ENCODE measurements at places on chromosomes 7 and 10. TPM values are rescaled to one million over a fixed set of nuclear protein-coding genes. Genes with fewer than 3 reads are reported as not detected.

Gene UMAD1
- total RNA-seq = 12.8 TPM

Gene MBL2
- not detected for total RNA-seq

Gene OR2A42
- not detected for total RNA-seq

Gene ASIC3
- 3.6 TPM for total RNA-seq

Gene CRHR2
- not detected for total RNA-seq

Gene FAM237B
- not detected for total RNA-seq

Gene SMKR1
- 11.7 TPM for total RNA-seq

Gene PDZD7
- 0.27 TPM for total RNA-seq

Gene UFSP1
- 3.0 TPM for total RNA-seq

Gene DPYSL4
- 10.1 TPM for total RNA-seq

Gene ARID5B
- 33.1 TPM for total RNA-seq

Gene IGF2BP3
- total RNA-seq = 0.67 TPM

Gene PRKCQ
- 47.0 TPM for total RNA-seq

Gene ERV3-1
- 7.7 TPM for total RNA-seq

Gene ANKRD7
- 1.3 TPM for total RNA-seq

Gene PLXNA4
- 0.04 TPM for total RNA-seq

Gene H2BK1
- total RNA-seq = not detected

Gene CPED1
- not detected for total RNA-seq

Gene WNT8B
- total RNA-seq = not detected

Gene FXYD4
- not detected for total RNA-seq

Gene SFMBT2
- total RNA-seq = 23.0 TPM

Gene EPHB6
- 5.6 TPM for total RNA-seq

Gene SMARCD3
- 1.3 TPM for total RNA-seq

Gene PLCE1
- 0.02 TPM for total RNA-seq

Gene FKBP6
- not detected for total RNA-seq

Gene FAM25C
- total RNA-seq = not detected

Gene ZNF727
- 0.17 TPM for total RNA-seq

Gene PON1
- total RNA-seq = not detected

Gene C10orf67
- not detected for total RNA-seq

Gene ARHGEF35
- total RNA-seq = 4.8 TPM

Gene LMBR1
- 47.8 TPM for total RNA-seq

Gene KIF20B
- 49.6 TPM for total RNA-seq

Gene EPO
- not detected for total RNA-seq

Gene FOXP2
- not detected for total RNA-seq

Gene ANKRD30A
- not detected for total RNA-seq

Gene EBF3
- not detected for total RNA-seq

Gene LGI1
- not detected for total RNA-seq

Gene EXOC6
- total RNA-seq = 12.4 TPM

Gene EPDR1
- 1.3 TPM for total RNA-seq

Data from activated CD8-positive, alpha-beta memory T cell treated with anti-CD3 and anti-CD28 coated beads for 36 hours (primary cell).